Iris pigment epithelial cell (primary cell): ENCODE measurements at places on chromosomes 4 and X.

DNA sequence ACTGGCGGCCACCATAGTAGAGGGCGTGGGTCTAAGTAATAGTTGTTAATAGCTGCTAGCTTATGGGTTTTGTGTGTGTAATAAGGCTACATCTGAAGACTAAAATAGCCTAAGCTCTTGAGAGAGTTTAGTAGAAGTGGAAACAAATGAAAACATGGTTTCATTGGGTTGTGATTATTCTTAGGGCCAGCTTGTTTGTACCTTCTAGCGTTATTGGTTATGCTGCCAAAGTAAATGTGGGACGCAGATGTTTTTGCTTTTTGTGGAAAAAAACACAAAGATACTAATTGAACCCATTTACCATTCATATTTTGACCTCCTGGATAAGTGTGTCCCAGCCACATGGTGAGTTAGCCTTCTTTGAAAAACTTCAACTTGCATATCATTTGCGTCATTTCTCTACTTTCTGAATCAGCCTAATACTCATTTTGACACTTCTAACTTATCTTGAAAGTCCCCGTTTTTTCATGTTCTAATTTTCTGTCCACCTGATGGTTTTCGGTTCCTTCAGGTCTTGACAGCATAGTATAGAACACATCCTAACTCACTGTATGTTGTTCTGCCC is 305.3 kb downstream of the FRMPD4 start:
- DNase-seq: no peak

GRCh38 chr4:56575820-56576429 is 70.3 kb downstream of the ARL9 start:
- peak; percentile 54 for DNase-seq

- DNase-seq: no peak
These were observed 13.8 kb downstream of the MPP1 start for GRCh38 chrX:154791467-154791866.

DNA sequence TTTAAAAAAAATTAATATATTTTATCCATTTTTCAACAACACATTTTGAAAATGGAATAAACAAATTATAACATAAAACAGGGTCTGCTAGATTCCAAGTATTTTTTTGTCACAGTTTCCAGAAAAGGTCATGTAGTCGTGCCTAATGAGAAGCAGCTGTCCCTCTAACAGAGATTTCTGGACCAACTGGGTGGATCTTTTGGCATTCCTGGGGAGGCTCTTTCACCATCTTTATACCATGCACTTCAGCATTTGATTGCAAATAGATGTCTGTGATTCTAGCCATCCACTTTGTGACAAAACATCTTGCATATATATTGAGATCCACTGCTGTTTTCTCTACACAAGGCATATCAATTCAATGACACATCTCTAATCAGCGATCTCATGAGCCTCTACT is 210.7 kb upstream of the LDB2 start:
- no peak for DNase-seq

DNA sequence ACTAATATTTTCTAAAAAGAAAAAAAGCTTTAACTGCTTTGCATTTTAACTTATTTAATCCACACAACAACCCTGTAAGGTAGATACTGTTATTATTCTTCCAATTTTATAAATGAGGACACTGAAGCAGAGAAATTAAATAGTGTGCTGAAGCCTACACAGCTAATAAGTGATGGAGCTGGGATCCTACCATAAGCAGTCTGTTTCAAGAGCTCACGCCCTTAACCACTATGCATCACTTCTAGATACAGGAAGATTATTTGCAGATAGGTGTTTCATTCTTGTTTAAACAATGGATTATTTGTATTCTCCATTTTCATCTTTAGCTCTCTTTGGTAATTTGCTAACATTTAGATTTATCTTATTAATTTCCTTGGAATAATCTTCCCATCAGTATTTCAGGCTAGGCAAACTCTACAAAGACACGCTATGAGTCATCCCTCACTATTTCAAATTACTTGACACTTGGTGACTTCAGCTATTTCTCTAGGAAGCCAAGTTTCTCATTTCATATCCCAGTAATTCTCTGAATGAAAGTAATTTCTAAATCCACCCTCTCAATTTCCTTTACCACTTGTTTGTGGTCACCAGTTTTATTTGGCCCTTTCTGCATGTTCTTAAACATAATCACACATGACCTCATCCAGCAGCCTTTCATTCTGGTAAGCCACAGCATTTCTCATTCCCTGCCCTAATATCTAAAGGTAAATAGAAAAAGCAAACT is 67.3 kb downstream of the ASB9 start:
- DNase-seq: peak; percentile 46

- no peak for DNase-seq
These were observed 1494.4 kb downstream of the STIM2 start for GRCh38 chr4:28354880-28355656.

GRCh38 chrX:29530501-29530900 is 684.9 kb upstream of the MAGEB2 start:
- peak; percentile 65 for DNase-seq

DNA sequence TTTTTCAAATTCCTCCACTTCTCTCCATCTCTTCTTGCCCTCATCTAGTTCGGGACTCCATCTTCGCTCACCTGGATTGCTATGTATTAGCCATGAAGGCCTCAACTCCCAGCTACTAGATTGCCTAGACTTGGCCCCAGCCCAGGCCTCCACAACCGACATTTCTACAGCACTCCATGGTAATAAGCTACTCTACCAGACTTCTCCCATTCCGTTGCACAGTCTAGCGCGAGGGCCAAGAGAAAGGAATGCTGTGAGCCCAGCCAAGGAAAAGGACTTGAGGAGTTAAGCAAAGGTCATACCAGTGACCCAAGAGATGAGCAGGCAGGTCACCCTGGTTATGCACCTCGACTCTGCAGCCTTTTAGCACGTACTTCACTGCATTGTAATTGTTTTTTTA is 75.6 kb downstream of the SOWAHB start:
- no peak for DNase-seq

- DNase-seq: no peak
These were observed 910.4 kb upstream of the PCDH10 start for GRCh38 chr4:132238697-132239096.

- no peak for DNase-seq
These were observed 92.6 kb upstream of the NLRP2B start for GRCh38 chrX:57772637-57773036.

- no peak for DNase-seq
These were observed 32.9 kb downstream of the CCSER1 start for GRCh38 chr4:90160044-90160443.

DNA sequence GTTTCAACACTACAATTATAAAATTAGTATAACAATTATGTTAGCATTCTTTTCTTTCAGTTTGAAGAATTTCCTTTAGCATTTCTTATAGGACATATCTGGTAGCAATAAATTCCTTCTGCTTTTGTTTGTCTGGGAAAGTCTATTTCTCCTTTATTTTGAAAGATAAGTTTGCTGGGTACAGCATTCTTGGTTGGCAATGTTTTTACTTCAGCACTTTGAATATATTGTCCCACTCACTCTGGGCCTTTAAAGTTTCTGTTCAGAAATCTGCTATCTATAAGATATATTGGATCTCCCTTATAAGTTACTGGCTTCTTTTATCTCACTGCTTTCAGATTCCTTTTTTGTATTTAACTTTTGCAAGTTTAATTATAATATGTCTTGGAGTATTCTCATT is 222.1 kb downstream of the PARM1 start:
- no peak for DNase-seq

DNA sequence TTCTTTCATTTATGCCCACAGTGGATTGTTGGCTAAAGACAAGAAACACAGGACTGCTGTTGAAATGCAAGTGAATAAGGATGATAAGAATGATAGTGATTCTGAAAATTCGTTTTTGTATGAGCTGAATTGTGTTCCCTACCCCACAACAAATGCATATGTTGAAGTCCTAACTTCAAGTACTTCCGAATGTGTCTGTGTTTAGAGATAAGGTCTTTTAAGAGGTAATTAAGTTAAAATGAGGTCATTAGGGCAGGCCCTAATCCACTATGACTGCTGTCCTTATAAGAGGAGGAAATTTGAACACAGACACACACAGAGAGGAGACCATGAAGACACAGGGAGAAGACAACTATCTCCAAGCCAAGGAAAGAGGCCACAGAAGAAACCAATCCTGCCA is 126.6 kb upstream of the ACSL4 start:
- DNase-seq: no peak

DNA sequence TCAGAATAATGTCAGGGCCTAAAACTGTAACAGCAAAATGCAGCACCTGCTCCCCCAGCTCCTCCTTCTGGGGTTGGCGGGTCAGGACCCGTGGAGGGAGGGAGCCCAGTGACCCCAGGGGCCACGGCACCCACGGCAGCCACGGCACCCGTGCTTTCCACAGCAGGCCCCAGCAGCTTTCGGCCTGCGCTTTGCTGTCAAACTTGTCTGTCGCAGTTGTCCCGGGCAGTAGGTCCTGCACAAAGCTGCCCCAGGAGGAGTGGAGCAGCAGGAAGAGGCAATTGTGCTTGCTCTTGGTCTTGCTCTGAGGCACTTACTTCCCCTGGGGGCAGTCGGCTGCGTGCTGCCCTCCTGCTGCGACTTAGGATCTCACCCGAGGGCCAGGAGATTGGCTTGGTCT is 183.6 kb downstream of the AFAP1 start:
- DNase-seq: no peak

- DNase-seq: no peak
These were observed 50.1 kb downstream of the CRLF2 start for GRCh38 chrX:1162119-1162916.

- peak; percentile 60 for DNase-seq
These were observed 37.4 kb downstream of the LHFPL1 start for GRCh38 chrX:112642349-112642748.

GRCh38 chr4:2684486-2684885 is 71.7 kb downstream of the TNIP2 start:
- no peak for DNase-seq

GRCh38 chr4:5050520-5051277 is 581 bp upstream of the STK32B start:
- DNase-seq: peak; percentile 80

DNA sequence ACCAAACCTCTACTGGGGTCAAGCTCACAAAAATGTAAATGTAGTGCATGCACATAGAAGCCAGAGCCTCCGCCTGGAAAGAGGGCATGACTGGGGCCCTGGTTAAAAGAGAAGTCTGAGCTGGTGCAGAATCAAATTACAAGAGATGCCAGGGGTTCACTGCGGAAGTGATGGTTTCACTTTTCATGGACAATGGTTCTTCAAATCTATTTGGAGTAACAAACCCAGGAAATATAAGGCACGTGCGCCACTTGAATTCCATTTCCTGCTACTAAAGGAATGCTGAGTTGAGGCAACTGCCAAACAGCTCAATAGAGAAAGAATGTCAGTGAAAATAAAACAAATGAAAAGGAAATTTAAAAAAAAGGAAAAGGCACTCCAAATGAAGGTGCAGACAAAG is 79.8 kb downstream of the FUNDC1 start:
- DNase-seq: peak; percentile 11
